Endothelial cell of umbilical vein (primary cell): ENCODE measurements at places on chromosomes 2 and 18. TPM values are rescaled to one million over a fixed set of nuclear protein-coding genes. Genes with fewer than 3 reads are reported as not detected.

ANKRD62 gene
- total RNA-seq, result not detected in 2 replicates

MAP4K3 gene
- total RNA-seq, result 45.9 and 46.2 TPM in 2 replicates

TDRD15 gene
- total RNA-seq, result not detected in 2 replicates

SLC38A11 gene
- not detected in 2 replicates for total RNA-seq

FRZB gene
- total RNA-seq, result 0.09 TPM in 1 of 2 replicates, not detected in the other

TMEM182 gene
- 0.81 and 0.95 TPM in 2 replicates for total RNA-seq

RAB6C gene
- not detected in 2 replicates for total RNA-seq

LIPG gene
- 80.6 and 96.2 TPM in 2 replicates for total RNA-seq

PSMA8 gene
- total RNA-seq, result not detected in 2 replicates

KIAA2012 gene
- total RNA-seq, result not detected in 2 replicates

ABCA12 gene
- 0.05 TPM in 1 of 2 replicates, not detected in the other for total RNA-seq

SKA1 gene
- 21.9 and 23.9 TPM in 2 replicates for total RNA-seq

GPBAR1 gene
- total RNA-seq, result 0.60 and 0.75 TPM in 2 replicates

LRRC30 gene
- total RNA-seq, result not detected in 2 replicates

TUBA3D gene
- total RNA-seq, result not detected in 2 replicates

DRC1 gene
- 0.21 and 0.44 TPM in 2 replicates for total RNA-seq

RANBP2 gene
- total RNA-seq, result 75.6 and 79.4 TPM in 2 replicates

BOLL gene
- total RNA-seq, result not detected in 2 replicates

CYTIP gene
- total RNA-seq, result not detected in 2 replicates

NMUR1 gene
- not detected in 2 replicates for total RNA-seq

TBR1 gene
- 0.09 and 0.11 TPM in 2 replicates for total RNA-seq

C2orf78 gene
- total RNA-seq, result not detected in 2 replicates

CRYGD gene
- not detected in 2 replicates for total RNA-seq

POTEJ gene
- 0.24 TPM in 1 of 2 replicates, not detected in the other for total RNA-seq

DPYSL5 gene
- not detected in 2 replicates for total RNA-seq

AKAIN1 gene
- total RNA-seq, result not detected in 2 replicates

ELOA2 gene
- not detected in 2 replicates for total RNA-seq

TSPYL6 gene
- total RNA-seq, result not detected in 2 replicates

LYPD6 gene
- 3.1 and 4.0 TPM in 2 replicates for total RNA-seq

MARCHF4 gene
- total RNA-seq, result 21.5 and 25.2 TPM in 2 replicates

SCN7A gene
- total RNA-seq, result not detected in 2 replicates

MROH2A gene
- not detected in 2 replicates for total RNA-seq

TUBA4B gene
- total RNA-seq, result not detected in 2 replicates

IL1R2 gene
- total RNA-seq, result not detected in 2 replicates

FAM117B gene
- total RNA-seq, result 5.7 and 7.0 TPM in 2 replicates

UGT1A8 gene
- total RNA-seq, result not detected in 2 replicates

VWA3B gene
- not detected in 2 replicates for total RNA-seq

CCDC85A gene
- total RNA-seq, result 10.4 and 16.9 TPM in 2 replicates

DSG1 gene
- total RNA-seq, result not detected in 2 replicates

LOXL3 gene
- total RNA-seq, result 0.95 and 0.97 TPM in 2 replicates

RAB12 gene
- total RNA-seq, result 42.0 and 45.4 TPM in 2 replicates

CLEC4F gene
- not detected in 2 replicates for total RNA-seq

FBXO48 gene
- total RNA-seq, result 0.73 and 0.83 TPM in 2 replicates

UGT1A10 gene
- total RNA-seq, result not detected in 2 replicates

EVX2 gene
- total RNA-seq, result not detected in 2 replicates

DPP10 gene
- total RNA-seq, result not detected in 2 replicates

RNF144A gene
- 19.7 and 28.8 TPM in 2 replicates for total RNA-seq

MRPL33 gene
- total RNA-seq, result 96.7 and 97.4 TPM in 2 replicates

L3MBTL4 gene
- total RNA-seq, result 0.18 and 0.80 TPM in 2 replicates

ANKRD29 gene
- 1.2 and 2.6 TPM in 2 replicates for total RNA-seq

CPLX4 gene
- not detected in 2 replicates for total RNA-seq

CFAP53 gene
- 0.16 and 0.18 TPM in 2 replicates for total RNA-seq

GPR17 gene
- total RNA-seq, result not detected in 2 replicates

CIB4 gene
- not detected in 2 replicates for total RNA-seq

LINC00305 gene
- total RNA-seq, result not detected in 2 replicates

CD207 gene
- not detected in 2 replicates for total RNA-seq

CRYGC gene
- total RNA-seq, result not detected in 2 replicates
